ENCODE measurements at places on chromosomes 16 and 17. TPM values are rescaled to one million over a fixed set of nuclear protein-coding genes. Genes with fewer than 3 reads are reported as not detected.

- DNase-seq = no peak
Observed at GRCh38 chr17:3802461-3803307, 1.7 kb upstream of the ITGAE start.

GRCh38 chr16:70478912-70479341 lies 24.5 kb downstream of the FCSK start:
- no peak for DNase-seq

- DNase-seq = no peak
Observed at GRCh38 chr16:52405441-52405840, 141.5 kb downstream of the TOX3 start.

DNA sequence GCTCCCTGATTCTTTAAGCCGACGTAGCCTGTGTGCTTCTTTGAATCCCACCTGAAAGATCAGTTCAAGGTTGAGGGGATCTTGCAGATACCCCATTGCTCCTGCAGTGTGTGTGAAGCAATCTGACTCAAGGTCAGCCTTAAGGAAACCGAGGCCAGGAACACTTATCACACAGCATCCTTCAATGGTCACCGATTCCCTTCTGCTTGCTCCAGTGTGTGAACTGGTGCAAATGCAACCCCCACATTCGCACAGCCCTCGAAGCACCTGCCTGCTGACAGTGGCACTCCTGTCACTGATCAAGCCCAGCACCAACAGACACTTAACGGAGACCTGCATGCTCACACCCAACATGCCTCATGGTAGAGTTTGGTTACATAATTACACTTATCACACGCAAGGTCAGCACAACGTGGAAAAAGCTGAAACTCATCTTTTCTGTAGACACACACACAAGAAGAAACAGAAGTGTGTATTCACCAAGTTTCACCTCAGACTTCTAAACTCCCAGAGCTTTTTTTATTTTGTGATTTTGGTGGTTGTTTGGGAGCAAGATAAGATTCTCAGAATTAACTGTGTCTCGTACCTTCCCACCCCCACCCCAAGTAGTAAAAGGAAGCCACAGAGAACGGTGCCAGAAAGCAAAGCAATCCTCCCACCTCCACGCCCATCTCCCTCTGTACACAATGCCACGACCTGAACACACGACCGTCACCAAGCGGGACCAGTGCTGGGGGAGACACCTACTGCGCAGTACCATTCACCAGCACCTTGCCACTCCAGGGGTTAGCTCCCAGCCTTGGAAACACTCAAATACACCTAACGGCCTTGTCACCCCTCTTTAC lies 37.2 kb downstream of the LITAFD start:
- DNase-seq = no peak

Gene MT1F
- 10.8 TPM for polyA plus RNA-seq
